Kidney capillary endothelial cell (primary cell): ENCODE measurements at places on chromosomes 7 and 10.

DNA sequence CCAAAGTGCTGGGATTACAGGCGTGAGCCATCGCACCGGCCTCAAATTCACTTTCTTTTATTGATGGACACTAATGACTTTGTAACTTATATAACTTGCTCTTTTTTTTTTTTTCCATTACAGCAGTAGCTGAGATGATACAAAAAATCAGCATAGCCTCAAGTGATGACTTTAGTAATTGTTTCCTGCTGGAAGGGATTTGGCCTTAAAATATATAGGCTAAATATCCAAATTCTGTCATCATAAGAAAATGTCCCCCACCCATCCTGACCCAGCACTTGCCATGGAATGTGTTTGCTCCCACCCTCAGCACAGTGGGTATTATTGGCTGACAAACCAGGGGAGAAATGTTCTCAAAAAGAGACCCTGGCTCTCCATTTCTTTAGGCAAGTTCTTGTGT is 1264.1 kb upstream of the AUTS2 start:
- DNase-seq = no peak

DNA sequence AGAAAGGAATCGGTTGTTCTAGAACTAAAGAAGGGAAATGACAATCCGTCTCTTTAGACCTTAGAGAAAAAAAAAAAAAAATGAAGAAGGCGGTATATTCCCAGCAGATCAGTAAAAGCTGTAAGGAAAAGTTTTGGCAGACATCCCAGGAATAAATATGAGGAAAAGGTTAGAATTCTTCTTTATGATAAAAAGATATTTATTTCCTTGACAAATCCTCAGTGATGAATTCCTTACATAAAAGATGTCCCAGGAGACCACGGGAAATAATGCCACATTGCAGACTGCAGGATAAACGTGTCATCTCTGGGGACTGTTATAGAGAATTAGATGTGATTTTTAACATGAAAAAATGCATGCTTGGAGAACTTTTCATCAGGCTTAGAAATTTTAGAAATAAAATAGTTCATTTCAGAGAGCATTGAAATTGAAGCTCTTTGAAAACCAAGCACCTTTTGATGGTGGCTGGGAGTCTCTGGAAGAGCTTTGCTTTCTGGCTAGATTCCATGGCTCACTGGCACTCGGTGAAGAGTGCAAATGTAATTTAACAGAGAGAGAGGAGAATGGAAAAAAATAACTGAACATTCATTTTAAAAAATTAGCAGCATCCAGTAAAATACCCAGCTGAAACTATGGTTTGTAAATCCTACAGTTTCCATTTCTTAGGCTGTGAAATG is 98.2 kb downstream of the PRPF18 start:
- DNase-seq = no peak

- no peak for DNase-seq
These were observed 83.5 kb downstream of the RELN start for GRCh38 chr7:103905997-103906396.

DNA sequence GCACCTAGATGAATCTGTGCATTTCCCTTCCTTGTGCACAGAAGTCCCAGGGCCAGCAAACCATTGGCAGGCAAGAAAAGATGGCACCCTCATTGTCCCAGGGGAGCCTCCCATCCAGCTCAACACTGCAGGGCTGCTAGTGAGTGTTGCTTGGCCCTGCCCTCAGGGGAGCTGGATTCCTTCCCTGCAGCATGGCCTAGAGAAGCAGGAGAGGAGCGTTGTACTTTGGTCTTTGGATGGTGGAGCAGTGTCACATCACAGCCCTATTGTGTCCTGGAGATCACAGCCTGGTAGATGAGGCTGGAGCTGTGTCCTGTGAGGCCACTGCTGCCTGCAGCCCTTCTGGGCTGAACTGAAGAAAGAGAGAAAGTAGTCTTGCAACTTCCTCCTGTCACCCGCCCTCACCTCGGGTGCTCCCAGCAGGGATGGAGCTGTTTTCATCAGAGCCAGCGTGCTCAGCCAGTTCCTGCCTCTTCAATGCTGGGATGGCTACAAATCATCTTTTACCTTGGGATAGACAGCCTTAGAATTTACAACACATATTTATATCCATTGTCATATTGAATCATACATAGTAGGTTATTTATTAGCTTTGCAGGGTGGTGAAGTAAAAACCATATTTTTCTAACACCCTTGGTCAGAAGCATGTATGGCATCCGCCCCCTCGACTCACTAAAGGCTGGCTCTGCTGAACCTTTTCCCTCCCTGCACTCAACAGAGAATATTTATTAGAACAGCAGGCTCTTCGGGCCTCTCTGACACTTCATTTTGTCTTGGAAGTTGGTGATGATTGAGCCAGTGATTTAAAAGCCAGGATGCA is 43.1 kb upstream of the FAM180A start:
- DNase-seq = no peak

- DNase-seq = no peak
These were observed 900 bp downstream of the CDHR1 start for GRCh38 chr10:84195044-84195830.

DNA sequence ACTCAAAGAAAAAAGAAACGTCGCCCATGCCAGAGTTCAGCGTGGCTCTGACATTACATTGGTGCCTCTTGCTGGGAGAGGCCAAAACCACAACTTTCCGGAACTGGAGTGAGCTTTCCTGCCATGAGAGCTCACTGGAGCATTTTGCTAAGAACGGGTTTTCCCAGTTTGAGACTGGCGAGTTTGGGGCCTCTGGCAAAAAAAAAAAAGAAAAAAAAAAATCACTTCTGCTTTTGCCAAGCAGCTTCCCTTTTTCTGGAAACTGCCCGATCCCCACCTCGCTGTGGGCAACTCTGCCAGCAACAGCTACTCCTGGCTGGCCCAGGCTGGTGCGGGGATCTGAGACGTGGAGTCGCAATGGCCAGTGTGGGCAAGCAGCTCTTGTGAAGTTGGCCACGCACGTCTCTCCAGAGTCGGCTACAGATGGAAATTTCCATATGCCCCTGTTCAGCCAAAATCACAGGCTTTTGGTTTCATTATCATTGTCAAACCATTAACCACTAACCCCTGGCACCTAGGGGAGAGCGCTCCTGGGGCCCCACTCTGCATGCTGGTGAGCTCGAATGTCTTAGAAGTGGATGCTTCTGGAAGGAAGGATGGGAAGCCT is 25.7 kb downstream of the PRKAG2 start:
- no peak for DNase-seq

DNA sequence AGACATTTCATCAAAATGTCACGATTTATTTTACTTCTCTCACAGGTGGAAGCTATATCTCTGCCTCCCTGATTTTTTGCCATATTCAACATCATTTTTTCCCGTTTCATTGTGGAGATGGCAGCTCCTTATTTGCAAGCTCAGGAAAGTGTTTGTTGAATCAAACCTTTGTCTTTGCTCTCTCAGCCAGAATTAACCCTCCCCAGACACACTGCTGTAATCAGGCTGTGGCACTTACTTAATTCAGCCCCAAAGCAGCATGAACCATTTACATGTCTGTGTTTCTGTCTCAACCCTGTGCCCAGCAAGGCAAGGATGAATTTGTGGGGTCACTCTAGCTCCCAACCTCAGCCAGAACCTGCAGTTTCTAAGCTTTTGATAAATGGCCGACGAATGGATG is 397.2 kb downstream of the TCERG1L start:
- DNase-seq = no peak

DNA sequence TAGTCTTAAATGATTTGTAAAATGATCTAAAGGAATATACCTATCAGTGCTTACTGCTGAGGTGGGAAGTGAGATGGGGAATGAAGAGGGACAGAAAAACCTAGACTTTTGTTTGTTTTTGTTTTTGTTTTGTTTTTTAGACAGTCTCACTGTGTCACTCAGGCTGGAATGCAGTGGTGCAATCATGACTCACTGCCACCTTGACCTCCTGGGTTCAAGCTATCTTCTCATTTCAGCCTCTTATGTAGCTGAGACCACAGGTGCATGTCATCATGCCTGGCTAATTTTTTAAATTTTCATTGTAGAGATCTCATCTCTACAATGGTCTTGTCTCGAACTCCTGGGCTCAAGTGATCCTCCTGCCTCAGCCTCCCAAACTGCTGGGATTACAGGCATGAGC is 116.4 kb upstream of the SEM1 start:
- DNase-seq = no peak

DNA sequence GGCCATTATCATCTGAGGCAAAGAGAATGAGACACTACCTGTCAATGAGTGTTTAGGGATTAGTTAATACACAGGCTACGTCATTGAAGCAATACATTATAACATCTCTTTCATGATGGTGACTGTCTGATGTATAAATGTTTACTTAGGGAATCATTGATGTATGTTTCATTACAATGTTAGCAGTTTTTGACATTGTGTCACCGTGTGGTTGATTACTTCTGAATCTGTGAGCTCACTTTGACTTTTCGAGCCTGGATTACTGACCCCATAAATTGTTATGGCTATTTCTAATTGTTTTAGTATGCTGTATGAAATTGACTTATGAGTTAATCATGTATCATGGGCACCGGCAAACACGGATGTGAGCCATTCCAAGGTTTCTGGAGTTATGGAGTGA is 494.0 kb downstream of the MAGI2 start:
- DNase-seq = no peak

DNA sequence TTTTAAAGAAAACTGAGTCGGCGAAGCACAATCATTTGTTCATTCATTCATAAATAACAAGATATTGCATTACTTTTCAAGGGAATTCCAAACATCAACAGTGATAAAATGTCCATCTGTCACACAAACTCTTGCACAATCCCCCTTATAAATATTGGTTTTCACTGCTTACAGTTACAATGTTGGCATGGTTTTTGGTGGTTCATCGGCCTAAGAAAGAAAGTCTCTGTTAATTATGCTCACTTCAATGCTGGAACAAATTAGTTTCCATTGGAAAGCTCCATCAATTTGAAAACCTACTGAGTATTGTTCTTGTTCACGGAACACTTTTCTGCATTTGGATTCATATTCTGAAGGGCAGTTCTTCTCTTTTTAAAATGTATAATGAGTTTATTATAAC is 188.5 kb downstream of the JAZF1 start:
- no peak for DNase-seq

DNA sequence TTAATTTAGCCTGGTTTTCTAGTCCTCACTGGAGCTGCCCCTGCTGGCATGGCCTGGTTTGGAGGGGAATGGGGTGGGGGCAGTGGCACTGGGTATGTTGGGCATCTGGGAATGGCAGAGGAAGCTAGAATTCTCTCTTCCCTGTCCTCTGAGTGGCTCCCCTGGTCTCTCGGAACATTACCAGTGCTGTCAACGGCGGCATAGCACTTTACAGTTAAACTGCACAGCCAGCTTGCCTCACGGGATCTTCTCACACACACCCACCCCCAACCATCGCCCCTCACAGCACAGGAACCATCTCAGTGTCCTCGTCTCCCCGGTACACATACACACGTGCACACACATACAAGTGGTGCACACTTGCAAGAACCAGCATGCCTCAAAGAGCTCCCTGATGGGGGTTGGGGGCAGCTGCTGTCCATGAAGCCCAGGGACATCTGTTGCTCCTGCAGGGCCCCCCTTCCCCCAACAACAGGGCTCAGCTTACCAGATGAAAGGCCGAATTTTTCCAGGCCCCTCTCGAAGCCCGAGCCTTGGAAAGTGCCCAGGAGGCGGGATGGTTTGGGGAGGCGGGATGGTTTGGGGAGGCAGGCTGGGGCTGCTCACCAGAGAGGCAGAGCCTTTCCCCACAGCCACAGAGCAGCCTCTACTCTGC is 41.0 kb downstream of the TSPAN15 start:
- no peak for DNase-seq

- no peak for DNase-seq
These were observed 1232.3 kb downstream of the REEP3 start for GRCh38 chr10:64753516-64753915.

- no peak for DNase-seq
These were observed 278.5 kb downstream of the BICC1 start for GRCh38 chr10:58791137-58791536.

- DNase-seq = no peak
These were observed 35.5 kb downstream of the RBM20 start for GRCh38 chr10:110679486-110680272.

DNA sequence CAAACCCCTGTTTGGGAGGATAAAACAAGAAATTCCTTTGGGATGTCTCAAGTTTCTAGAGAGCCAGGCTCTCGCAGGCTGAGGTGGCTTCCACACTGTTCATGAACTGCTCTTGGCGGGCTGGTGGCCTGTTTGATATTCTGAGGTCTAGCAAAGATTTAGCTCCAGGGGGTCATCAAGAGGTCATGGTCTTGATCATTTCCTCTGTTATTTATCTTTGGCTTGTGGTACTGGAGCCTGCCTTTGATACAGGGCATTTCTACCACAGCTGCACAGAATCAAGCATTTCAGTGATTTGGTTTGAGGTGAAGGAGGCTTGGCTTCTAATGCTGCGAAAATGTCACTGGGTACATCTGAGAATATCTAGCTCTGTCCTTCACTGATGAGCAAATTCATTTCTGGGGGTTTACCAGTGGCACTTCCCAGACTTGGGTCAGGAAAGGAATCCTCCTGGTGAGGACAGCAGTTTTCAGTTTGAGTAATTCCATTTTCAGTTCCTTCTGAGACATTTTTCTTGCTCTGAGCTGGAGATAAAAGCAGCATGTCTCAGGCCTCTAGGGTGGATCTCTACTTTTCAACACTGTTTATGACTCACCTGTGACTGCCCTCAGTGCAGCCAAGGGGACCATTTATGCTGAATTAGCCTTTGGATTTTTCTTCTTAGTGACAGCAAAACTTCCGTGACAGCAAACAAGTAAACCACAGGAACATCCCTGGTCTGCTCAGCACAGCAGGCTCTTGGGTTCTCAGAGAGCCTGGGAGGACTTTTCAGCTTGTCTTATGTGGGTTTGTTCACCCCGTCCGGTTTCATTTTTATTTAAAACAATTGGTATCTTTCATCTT is 312.0 kb downstream of the RNLS start:
- DNase-seq = no peak
